RCC 7860 (cell line): ENCODE measurements at places on chromosomes 5 and 9.

DNA sequence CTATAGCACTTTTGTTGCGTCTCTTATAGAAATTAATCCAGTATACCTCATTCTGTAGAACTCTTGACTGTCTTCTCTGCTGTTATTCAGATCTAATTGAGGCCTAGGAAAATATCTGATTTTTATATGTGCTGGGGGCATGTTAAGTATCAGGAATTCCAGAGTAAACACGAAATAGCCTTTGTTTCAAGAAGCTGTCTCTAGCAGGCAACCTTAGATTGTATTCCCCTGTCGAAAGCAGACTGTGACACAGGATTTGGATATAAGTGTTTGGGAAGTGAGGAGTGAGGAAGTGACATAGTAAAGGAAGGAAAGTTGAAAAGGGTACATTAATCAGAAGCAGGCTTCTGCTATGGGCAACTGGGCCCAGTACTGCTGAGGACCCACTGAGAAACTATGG lies 72.1 kb upstream of the RASA1 start:
- no peak for DNase-seq

DNA sequence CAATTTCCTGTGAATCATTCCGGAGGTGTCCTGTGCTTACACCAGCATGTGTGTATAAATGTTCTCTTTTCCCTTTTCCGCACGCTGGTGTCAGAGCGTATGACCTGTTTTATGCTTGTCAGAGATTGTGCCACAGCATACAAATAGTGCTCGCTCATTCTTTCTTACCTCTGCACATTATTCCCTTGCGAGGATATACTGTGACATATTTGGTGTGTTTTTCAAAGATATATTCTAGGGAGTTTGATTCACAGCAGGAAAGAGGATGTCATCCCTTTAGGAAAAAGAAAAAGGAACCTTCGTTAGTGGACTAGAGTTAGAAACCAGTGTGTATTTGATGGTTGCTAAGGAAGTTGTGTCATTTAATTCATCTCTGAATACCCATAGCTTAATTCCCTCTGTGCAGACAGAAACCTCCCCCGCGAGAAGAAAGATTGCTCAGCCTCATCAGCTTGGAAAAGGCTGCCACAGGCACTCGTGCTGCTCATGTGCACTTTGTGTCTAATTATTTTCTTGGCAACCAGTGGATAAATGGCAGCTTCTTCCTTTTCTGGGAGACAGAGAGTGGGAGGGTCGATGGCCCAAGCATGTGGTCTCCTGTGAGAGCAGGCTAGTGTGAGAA lies 14.7 kb upstream of the CCIN start:
- peak; percentile 88 for DNase-seq

GRCh38 chr5:102654559-102655349 lies 100.4 kb upstream of the PAM start:
- no peak for DNase-seq

DNA sequence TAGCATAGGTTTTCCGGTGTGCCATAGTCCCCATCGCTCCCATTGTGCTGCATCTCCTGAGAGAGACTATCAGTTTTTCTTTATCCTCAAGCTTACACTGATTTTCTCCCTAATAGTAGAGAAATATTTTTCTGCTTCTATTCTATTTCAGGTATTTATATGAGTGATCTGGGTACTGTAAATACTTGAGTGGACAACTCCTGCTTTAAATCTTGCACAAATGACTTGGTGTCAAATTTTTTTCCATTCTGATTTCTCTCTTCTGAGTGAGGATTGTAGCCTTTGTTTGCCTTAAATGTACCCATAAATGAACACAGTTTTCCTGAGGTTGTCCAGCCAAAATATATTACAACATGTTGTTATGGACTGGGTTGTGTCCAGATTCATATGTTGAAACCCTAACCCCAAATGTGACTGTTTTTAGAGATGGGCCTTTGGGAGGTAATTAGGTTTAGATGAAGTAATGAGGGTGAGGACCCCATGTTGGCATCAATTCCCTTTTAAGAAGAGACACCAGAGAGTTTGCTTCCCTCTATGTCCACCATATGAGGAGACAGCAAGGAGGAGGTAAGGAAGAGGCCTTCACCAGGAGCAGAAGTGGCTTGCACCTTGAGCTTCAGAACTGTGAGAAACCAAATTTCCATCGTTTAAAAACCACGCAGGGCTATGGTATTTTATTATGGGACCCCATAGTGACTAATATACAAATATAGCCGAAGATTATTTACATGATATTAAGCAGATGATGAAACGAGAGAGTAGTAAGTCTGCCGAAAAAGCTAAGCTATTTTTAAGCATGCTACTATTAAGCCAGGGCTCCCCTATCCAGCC lies 336.4 kb upstream of the MPDZ start:
- no peak for DNase-seq

DNA sequence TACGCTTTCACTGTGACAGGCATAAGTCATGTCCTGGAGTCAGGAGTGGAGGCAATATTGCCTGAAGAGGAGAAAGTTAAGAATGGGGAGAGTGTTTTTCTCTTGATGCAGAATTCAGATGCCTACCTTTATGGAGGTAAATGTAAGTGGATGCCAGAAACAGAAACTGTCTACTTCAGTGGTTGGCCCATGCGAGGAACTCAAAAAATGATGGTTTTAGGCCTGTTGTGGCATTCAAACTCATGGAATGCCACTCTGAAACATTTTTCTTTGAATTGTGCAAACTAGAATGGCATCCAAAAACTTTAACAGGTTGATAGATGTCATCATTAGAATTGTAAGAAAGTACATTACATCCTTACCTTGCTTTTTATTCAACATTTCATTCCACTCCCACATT lies 47.7 kb upstream of the NTRK2 start:
- DNase-seq, result no peak

GRCh38 chr9:31519826-31520225 lies 864.6 kb upstream of the ACO1 start:
- no peak for DNase-seq

- peak; percentile 10 for DNase-seq
Measured at GRCh38 chr5:151298063-151298855, 5.3 kb downstream of the SLC36A3 start.

DNA sequence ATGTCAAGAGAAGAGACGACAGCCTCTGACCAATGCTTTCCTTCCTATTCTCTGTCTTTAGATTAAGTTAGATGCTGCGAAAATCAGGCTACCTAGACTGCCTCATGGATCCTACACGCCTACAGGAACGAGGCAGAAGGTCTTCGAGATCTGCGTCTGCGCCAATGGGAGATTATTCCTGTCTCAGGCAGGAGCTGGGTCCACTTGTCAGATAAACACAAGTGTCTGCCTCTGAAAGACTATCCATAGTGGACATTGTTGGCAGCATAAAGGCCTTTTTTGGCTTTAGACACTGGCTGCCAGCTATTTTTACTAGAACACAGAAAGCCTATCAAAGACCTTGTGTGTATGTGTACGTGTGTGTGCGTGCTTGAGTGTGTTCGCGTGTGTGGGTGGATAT lies 90.9 kb upstream of the PPP1R2B start:
- DNase-seq, result no peak
